Femur (tissue), 1 donor: ENCODE measurements at places on chromosomes 5 and 9.

DNA sequence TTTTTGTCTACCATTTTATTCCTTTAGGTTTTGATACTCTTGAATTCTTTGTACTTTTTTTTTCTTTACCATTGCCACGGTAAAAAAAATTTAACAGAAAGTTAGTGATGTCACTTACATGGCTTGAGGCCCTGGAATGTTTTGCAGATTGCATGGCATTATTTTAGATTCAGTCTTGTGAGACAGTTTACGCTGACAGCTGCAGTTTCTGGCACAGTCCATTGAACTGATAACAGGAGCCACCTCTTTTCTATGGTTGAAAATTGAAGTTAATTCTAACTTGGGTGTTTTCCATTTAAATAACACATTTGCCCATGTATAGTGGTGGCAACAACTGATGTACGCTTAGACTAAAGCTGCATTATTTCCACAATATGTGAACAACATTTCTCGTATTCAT is 1028.5 kb downstream of the CDH18 start:
- no peak for DNase-seq

DNA sequence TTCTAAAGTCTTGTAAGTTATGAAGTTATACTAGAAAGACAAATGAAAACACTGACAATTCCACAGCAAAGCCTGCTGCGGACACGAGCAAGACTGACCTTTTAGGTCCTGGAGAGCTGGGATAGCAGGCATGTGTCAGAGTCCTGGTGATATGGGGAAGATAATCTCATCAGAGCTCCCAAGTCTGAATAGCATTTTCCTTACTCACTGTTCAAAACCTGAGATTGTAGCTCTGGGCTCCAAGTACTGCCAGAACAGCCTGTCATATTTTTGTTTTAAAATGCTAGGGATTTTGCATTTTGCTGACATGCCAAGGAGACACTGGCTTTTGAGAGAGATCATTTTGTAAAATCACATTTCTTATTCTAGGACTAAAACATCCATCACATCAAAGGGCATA is 90.1 kb downstream of the DRD1 start:
- no peak for DNase-seq

DNA sequence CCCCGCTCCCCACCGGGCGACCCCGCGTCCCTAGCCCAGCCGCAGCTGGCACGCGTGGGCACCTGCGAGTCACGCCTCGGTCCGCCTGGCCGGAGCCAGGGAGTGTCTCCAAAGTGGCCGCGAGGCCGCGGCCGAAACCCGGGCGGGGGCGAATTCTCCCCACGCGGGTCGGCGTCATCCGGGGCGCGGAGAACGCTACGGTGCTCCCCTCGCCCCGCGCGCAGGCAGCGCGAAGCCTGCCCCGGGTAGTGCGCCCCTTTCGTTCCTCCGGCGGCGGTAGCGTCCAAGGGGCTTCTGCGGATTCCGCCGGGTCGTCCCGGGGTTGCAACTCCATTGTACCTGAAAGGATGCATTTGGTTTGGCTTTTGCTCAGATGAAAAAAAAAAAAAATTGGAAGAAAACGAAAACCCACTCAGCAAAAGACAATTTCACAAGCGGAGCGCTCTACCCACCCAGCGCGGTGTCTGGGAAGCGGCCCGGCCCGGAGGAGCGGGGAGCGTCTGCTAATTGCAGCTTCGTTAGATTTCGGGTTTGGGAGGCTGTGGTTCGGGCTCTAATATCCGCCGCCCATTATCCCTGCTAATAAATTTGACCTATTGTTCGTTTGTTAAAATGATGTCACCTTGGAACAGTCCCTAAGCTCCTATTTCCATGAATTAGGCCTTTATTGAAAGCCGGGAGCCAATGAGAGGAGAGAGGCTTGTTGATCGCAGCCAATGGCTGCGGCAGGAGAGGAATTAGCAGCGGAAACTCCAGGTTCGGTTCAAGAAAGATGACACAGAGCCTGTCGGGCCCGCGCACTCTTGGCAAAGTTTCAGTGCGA is at the start of gene TLX3:
Gene TLX3, plus strand, starts transcription at position 796 of the 823 bp plus-strand sequence. CDS start 118 bp downstream, outside the sequence.
- DNase-seq, result no peak

DNA sequence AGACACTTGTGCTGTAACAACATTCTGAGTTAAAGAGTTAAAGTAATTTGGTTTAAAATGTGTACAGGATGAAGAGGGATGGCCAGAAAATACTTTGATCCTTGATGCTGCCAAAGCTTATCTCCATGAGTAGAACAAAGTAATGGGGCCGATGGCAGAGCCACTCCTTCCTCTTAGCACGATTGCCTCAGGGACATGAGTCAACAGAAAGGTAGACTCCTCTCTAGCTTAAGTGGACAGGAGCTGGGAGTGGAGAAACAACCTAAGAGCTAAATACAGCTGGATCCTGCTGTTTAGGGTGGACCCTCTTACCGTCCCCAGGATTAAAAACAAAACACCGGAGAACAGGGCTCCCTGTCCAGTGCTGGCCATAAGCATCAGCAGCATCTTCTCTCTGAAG is 267.3 kb downstream of the IRX1 start:
- no peak for DNase-seq

DNA sequence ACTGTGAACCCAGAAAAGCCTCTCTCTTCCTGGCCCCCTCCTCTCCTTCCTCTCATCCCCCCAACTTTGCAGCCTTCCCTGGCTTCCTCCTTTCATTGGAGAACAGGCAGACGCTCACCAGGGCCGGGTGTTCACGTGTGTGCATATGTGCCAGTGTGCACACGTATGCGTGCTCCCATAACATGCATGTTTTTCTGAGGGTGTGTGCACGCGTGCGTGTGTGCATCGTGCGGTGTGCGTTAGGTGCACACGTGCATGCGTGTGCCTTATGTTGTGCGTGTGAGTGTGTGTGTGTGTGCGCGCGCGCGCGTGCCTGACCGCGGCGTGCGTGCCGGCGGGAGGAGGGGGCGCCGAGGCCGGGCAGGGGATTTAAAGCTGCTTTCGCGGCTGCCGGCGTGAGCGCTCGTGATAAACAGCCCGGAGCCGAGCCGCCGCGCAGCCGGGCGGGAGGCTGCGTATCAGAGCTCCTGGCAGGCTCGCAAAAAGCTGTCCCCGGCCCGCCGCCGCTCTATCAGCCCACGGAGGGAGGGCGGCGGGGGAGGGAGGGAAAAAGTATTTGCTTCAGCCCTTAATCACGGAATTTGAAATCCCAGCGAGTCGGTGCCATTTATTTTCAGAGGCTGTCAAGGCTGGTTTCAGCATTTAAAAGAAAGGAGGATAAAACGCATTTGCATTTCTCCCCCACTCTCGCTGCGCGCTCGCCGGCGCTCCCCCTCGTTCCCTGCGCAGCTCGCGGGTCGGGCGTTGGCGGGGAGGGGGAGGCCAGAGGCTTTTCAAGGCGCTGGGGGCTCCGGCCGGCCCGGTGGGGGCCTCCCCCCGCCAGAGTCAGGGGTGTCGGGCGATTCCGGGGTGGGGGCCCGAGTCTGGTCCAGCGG is 183.9 kb downstream of the C9orf50 start:
- DNase-seq, result peak; percentile 65

DNA sequence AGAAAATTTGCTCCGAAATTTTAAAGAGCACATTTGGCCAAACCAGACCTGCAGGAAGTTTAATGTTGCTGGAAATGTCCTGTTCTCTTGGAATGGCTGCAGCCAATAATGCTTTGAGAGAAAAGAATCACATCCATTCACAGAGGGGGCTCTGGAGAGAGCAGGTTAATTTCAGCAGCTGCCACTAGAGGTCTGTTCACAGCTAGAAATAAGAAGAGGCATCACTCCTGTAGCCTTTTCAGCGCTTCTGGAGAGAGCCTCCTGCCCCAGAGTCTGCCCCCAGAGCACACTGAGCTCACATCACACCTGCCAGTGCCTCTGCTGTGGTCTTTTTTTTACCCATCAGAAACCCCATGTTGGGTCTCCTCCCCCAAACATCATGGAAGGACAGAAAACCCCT is 124.8 kb upstream of the RAD23B start:
- no peak for DNase-seq

DNA sequence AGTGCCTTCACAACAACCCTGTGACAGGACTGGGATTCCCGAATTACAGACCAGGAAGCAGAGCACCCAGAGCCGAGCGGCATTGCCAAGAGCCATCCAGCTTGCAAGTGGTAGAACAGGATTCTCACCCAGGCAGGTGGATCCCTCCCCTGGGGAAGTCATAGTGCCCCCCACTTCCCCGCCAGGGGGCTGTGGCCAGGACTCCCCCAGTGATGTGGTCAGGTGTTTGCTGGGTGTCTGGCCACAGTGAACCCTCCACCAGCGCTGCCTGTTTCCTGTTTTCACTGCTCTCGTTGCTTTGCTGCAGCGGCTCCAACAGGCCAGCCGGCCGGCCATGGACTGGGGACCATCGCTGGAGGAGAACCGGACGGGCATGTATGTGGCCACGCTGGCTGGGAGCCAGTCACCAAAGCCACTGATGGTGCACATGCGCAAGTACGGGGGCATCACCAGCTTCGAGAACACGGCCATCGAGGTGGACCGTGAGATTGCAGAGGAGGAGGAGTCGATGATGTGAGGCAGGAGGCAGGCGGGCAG is 19.3 kb downstream of the SLC6A7 start:
- peak; percentile 59 for DNase-seq

- no peak for DNase-seq
Measured at GRCh38 chr9:133511607-133512006, 13.2 kb downstream of the MYMK start.

- DNase-seq, result no peak
Measured at GRCh38 chr9:1440256-1440655, 390.1 kb downstream of the DMRT2 start.

DNA sequence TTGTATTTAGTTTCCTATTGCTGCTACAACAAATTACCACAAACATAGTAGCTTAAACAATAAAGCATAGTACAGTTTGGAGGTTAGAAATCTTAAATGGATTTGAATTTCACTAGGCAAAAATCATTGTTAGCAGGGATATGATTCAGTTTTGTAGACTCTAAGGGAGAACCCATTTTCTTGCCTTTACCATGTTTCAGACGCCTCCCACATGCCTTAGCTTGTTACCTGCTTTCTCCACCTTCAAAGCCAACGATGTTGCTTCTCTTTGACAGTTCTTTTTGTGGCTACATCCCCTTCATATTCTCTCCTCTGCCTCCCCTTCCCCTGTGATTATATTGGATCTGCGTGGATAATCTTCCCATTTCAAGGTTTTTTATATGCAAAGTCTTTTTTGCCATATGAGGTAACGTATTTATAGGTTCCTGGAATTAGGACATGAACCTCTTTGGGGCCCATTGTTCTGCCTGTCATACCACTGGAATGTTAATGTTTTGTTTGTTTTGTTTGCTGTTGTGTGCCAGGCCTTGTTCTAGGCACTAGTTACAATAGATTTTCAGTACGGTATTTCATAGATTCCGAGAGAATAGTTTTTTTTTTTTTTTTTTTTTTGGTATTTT is 54.1 kb downstream of the UHRF2 start:
- no peak for DNase-seq

GRCh38 chr9:126609191-126609590 is 4.5 kb upstream of the LMX1B start:
- DNase-seq, result no peak
